ENCODE measurements at places on chromosomes 4 and X.

DNA sequence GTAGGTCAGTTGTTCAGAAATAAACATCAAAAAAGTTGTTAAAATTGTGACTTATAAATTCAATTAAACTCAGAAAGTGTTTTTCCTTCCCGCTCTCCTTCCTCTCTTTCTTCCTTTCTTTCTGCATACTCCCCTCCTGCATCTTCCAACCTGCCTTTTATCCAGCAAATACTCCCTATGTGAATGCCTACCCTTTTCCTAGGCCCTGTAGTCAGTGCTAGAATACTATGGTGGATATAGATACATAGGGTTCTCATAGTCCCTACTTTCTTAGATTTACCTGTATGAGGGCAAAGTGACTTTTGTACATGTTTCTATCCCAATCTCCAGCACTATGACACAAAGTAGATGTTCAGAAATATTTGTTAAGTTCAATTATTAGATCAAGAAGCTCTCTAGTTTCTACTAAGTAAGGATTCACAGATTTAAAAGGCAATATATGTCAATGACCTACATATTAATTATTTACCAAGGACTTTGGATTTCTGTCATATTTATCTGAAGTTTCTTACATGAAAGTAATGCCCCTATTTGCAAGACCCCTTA, 732 bp downstream of the SULT1E1 start:
- DNase-seq = no peak

DNA sequence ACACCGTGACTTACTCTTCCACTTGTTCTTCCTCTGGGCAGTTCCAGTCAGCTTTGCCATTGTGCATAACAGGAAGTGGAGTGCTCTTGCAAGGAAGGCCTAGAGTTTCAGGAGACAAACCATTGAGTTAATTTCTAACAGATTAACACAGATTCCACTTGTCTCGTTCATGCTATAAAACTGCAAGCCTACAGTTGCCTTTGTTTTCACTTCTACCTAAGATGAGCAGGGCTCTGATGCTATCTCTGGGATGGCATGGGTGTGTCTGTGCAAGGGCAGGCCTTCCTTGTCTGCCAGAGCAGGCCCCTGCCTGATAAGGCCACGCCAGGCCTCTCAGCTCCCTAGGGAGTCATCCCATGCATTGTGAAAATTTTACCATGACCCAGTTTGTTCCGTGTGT, 67.7 kb upstream of the PGRMC2 start:
- no peak for DNase-seq

DNA sequence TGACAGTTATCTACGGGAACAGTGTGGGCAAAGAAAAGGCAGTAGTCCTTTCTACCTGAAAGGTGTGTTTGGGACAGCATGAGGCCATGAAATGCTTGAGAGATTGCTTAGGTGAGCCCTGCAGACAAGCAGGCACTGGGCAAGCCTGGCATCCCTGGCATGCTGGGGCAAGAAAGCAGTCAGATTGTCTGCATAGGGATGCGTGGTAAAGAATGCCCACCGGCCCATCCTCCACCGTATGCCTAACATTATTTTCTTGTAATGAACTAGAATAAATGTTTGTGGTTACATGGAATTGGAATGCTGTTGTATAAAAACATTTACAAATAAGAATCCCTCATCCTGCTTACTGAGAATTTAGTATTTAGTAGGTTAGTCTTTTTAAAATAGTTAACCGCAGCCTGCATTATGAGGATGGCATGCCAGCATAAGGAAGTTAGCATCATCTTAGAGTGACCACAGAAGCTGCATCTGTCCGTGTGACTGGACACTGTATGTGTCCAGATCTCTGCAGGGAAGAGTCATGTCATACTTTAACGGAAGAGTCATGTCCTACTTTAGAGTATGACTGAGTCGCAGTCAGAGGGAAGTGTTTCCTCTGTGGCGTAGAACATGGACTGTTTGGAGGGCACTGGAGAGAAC, 18.9 kb downstream of the ZBTB49 start:
- DNase-seq = no peak

- DNase-seq = no peak
These were observed 30.0 kb downstream of the CTBP1 start for GRCh38 chr4:1218634-1219565.

DNA sequence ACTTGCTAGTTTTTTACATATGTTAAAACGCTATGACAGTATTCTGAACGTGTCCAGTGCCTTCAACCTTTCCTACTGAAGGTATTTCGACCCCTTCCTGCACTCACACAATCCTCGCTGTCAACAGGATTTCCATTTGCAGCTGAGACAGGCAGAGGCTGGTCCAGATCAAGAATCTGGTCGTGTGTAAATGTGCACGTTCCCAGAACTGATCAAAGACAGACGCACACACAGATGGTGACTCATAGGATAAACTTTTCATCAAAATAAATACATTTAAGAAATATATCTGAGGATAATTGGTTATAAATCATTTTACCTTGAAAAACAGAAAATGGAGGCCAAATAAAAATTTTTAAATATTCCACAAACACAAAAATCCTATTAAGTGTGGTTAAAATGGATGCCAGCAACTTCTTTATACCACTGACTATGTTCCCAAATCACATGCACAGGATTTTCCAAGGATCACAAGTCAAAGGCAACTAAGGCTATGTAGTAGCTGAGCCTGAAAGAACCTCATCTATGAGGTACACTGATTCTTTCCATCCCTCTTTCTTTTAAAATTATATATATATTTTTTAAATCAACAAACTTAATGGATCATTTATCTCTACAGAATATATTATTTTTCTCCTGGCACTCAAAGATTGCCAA, 85.9 kb downstream of the RNF150 start:
- DNase-seq = no peak

DNA sequence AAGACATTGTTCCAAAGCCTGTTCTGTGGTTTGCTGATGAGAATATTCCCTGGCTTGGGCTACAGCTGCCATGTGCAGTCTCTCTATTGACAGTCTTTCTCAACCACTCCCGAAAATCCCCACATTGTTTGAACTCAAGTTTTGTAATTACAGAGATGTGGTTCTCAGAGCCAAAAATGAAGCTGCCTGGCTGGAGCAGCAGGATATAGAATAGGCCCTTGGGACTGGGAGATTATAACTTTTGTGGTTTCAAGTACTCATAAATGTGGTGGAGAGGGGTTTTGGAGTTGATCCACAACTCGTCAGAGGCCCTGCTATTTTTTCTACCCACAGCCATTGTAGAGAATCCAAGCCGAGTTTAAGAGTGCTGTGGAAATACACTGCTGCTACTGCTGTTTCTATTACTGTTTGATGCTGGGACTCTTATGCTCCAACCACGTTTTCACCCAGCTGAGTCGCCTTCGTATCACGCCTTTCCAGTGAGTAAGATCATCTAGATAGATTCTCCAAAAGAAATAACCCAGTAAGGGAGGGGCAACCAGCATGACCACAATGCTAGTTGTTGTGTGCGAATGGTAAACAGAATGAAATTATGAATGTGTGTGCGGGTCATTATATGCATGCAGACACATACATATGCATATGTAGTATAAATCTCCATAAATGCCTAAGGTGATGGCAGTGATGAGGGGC, 57.1 kb upstream of the ATXN3L start:
- DNase-seq = no peak

Data from activated CD4-positive, alpha-beta T cell treated with anti-CD3 and anti-CD28 coated beads, Interleukin-2, amount 50 U/mL, for 4 hours (primary cell).